ENCODE measurements at places on chromosomes 2 and 18.

DNA sequence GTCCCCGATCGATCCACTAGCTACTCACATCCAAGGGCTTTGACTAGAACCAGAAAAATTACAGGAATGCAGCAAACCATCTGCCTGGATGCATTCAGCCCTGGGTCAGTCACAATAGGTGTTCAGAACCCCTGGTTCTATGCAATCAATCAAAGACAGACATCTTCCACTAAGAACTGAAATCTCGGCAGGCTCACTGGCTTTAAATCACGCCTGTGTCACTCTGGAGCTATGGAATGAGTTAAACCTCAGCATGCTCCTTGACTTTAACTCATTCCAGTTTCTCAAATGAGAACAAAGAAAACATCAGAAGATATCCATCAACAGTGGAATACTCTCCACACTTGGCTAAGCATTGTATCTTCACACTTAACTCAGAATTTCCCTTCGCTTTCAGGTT is 68.1 kb upstream of the SPTBN1 start:
- DNase-seq: no peak

DNA sequence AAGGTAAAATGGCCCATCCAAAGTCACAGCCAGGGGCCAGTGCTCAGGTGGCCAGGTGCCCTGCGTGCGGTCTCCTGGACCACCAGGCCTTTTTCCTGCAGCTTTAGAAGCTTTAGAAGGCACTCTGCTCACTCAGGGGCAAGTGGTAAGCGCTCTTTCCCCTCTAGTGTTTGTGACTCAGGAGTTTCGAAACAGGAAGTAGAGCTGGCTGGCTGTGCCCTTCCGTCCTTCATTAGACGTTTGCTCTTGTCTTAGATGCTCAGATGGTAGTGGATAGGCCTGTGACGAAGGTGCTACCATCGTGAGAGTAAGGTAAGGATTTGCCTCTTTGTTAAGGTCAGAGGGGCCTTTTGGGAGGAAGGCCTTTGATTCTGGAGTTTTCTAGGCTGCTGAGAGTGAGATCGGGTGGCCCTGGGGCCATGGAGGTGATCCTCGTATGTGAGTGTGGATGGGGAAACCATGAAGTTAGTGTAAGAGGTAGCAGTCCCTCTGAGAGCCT is at the start of gene CASP8:
CASP8 (plus strand) TSS at position 235 of the 499 bp plus-strand sequence. CDS start 5,951 bp downstream, outside the sequence.
- DNase-seq: peak; percentile 62

DNA sequence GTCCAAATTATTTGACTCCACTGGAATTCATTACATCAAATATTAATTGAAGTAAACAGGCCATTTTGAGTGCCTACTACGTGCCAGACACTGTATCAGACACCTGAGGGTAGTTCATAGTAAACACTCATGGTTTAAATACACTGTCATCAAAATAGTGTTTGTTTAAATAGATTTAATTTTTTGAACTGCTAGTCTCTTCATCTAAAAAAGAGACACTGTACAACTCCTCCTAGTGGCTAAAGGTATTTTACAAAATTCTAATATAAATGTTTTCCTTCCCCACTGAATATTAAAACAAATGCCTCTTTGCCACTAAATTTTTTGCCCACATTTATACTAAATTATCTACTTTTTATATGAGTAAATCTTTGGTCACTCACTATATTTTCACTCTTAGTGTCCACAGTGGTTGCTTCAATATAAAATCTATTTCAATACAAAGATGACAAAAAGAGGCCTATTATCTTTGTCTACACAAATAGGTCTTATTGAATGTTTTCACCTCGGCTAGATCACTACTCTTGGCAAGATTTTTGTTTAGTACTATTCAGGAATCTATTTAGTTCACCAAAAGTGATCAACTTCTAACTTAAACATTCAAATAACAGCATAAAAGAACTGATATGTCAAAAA is 122.1 kb downstream of the TMEM247 start:
- no peak for DNase-seq

- DNase-seq: no peak
Measured at GRCh38 chr2:81238462-81238861, 933.9 kb upstream of the LRRTM1 start.

DNA sequence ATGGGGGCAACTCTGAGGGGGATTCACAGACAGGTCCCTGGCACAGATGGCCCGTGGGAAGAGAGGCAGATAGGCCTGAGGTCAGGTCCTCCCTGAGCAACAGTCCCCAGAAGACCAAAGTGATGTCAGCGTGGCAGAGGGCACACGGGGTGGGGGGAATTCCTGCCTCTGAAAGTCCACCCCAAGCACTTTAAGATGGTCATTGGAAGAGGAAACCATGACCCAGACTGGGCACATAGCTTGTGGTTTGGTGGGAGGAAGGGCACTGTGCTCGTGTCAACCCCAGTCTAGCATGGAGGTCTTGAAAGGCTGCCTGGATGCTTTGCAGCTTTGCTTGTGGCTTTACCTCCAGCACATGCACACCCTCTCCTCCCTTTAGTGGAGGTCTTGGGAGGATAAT is 38.0 kb upstream of the SIX2 start:
- DNase-seq: no peak

GRCh38 chr2:152504618-152505017 is 169.6 kb downstream of the FMNL2 start:
- DNase-seq: no peak

GRCh38 chr2:238163481-238164198 is 4.9 kb downstream of the ERFE start:
- DNase-seq: no peak

- DNase-seq: no peak
Measured at GRCh38 chr2:198757069-198757468, 700.7 kb downstream of the SATB2 start.

- DNase-seq: no peak
Measured at GRCh38 chr18:35510076-35510651, 12.4 kb upstream of the INO80C start.

DNA sequence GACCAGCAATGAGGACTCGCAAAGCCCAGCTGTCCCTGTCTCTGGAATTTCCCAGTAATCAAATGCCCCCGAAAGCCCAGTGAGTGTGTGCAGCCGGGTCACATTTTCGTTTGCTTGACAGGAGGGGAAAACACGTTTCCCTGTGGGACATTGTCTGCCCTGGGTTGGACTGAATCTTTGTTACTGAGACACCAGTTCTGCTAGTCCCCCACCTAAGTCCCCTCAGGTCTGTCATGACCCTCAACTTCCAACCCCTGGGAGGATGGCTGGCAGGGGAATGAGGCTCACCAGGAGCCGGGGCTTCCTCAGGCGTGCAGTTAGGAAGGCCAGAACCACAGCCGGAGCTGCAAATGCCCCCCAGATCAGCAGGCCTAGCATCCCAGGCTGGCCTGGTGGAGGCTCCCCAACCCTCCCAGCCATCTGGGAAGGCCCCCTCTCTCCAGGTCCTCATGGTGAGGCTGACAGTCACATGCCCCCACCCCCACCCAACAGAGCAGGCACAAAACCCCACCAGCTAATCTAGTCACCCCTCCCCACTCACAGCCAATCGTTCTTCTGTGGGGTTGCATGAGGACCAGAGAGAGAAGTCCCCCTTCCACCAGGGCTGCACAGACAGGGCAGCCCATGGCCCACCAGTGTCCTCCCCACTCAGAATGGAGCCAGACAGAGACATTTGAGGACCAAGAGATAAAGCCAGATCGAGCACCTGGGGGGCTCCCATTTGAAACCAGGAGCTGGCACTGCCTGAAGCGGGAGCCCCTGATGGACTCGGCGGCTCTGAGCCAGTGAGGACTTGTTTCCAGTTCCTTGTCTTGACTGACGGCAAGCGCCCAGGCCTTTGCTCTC is 33.6 kb downstream of the CYP26B1 start:
- DNase-seq: no peak

DNA sequence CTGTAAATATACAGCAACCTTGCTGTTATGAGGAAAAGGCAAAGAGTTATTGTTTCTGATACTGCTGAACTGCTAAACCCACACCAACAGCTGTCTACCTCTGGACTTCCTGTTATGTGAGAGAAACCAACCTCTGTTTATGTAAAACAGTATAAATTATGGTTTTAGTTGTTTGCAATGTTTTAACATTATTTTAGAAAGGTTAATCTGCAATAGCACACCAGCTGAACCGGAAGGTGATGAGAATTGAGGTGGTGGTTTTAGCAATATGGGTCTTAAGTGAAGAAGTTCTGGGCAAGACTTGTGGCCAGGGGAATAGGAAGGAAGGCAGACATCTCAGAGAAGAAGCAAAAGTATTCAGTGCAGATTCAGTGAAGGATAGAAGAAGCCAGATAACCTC is 237.8 kb downstream of the PLCL1 start:
- no peak for DNase-seq

- no peak for DNase-seq
Measured at GRCh38 chr2:78999406-78999805, 26.1 kb upstream of the REG3G start.

DNA sequence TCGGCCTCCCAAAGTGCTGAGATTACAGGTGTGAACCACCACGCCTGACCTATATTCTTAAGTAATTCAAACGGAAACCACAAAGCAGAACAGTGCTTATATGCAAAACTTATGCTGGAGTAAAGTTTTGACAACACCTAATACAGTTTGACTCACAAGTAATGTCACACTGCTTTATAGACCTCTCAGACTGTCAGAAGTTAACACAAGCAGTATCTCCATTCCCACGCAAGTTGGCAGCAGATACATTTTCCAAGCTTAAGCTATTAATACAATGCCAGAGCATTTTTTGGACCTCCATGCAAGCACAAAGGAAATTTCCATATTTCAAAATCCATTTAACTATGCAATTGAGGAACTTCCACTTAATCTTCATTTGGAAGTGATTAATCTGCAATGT is 21.0 kb upstream of the SANBR start:
- DNase-seq: no peak
